ENCODE measurements at places on chromosomes 2 and 18.

GRCh38 chr2:1047485-1047884, 96.8 kb downstream of the SNTG2 start:
- DNase-seq: no peak

DNA sequence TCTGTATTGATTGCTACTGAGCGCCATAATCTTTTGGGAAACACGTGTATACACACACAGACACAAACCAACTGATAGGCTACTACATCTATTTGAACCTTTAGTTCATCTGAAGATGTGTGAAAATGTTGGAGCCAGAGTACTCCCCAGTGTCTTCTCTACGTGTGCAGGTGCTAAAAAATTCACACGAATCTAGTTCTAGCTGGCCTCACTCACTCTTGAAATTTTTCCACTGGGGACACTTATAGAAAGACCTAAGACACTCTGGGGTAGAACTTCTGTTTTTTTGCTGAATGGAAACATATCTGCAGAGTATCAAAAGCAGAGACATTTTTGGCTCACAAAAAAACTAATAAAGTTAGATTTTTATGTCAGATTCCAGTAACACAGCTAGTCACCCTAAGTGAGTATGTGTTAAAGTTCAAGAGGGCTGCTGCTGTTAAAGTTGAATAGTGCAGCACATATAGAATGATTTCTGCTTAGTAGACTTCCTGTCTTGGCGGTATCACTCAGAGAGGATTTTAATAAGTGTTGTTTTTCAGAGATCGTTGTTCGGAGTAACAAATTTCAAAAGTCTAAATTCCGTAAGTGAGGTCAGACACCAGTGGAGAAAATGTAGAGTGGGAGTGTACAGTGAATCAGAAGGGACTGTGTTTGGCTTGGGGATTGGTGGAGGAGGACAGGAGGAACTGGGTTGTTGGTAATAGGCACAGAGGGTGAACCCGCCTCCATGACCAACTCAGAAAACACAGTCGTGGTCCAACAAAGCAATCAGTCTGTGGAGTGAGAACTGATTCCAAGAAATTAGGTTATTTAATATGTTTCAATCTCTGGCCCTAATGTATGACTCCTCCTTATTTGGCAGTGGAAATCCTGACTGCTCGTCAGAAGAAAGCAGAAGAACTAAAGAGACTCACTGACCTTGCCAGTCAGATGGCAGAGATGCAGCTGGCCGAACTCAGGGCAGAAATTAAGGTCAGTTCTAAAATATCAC, 43.1 kb downstream of the KCTD18 start:
- DNase-seq: no peak

GRCh38 chr18:48217258-48218250, 191.6 kb downstream of the ZBTB7C start:
- DNase-seq: no peak

DNA sequence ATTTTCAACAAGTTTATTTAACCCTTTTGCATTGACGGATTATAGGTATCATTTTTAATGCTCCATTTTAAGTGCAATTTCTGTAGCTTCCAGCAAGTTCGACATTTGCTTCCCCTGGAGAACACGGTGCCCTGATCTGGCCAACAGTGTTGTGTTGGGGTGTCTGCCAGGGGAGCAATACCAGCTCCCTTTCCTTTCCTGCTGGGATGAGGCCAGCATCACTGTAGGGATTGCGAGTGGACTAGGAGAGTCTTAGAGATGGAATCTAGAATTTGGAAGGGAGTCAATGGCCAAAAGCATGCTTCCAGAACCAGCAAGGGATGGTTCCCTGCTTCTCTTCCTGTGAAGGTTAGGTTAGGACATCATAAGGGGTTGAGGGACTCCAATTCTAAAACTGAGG, 135.2 kb downstream of the RTN4 start:
- DNase-seq: no peak

DNA sequence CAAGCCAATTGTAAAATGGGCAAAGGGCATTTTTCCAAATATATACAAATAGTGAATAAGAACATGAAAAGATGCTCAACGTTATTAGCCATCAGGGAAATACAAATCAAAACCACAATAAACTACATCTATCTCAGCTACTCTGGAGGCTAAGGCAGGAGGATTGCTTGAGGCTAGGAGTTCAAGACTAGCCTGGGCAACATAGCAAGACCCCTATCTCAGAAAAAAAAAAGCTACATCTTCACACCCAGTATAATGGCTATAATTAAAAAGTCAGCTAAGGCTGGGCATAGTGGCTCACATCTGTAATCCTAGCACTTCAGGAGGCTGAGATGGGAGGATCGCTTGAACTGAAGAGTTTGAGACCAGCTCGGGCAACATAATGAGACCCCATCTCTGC, 12.6 kb upstream of the NCL start:
- DNase-seq: no peak

- DNase-seq: no peak
Observed at GRCh38 chr2:46943881-46944798, 28.5 kb upstream of the MCFD2 start.

GRCh38 chr2:186977433-186978045, 128.6 kb upstream of the ZSWIM2 start:
- DNase-seq: no peak

DNA sequence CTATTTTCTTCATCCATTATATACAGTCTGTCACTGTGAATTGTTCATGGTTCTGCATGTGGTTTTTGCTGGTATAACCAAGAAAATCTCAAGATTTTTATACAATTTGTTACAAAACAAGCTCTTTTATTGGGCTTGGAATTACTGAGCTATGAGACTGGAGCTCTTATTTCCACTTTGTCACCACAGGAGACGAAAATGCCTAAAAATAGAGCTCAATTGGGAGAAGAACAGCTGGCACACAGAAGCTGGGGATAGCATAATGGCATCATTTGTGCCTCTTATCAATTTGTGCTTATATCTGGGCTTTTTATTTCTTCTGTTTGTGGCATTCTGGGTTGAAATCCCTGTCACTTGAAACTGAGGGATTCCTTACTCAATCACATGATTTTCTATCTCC, 219.1 kb downstream of the CALCRL start:
- DNase-seq: no peak

DNA sequence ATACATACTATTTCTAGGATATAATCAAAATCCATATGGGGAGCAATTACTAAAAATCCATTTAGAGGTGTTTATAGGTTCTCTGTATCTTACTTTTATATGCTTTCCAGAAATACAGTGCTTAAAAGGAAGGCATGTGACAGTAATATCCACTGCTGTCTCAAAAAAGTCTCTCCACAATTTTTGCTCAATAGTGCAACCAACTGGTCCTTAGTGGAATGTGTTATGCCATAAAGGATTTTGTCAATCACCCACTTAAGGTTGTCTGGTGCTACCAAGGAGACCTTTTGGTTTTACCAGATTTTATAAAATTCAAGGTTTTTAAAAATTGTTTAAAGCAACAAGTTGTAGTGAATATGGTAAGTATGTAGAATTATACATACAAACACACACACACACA, 328.5 kb upstream of the DSEL start:
- DNase-seq: no peak

- DNase-seq: no peak
Observed at GRCh38 chr2:122565364-122565763, 809.9 kb downstream of the TSN start.

GRCh38 chr2:111005307-111005706, 115.4 kb upstream of the BCL2L11 start:
- no peak for DNase-seq

- peak; percentile 73 for DNase-seq
Observed at GRCh38 chr18:23998820-23999219, 15.7 kb upstream of the TTC39C start.

DNA sequence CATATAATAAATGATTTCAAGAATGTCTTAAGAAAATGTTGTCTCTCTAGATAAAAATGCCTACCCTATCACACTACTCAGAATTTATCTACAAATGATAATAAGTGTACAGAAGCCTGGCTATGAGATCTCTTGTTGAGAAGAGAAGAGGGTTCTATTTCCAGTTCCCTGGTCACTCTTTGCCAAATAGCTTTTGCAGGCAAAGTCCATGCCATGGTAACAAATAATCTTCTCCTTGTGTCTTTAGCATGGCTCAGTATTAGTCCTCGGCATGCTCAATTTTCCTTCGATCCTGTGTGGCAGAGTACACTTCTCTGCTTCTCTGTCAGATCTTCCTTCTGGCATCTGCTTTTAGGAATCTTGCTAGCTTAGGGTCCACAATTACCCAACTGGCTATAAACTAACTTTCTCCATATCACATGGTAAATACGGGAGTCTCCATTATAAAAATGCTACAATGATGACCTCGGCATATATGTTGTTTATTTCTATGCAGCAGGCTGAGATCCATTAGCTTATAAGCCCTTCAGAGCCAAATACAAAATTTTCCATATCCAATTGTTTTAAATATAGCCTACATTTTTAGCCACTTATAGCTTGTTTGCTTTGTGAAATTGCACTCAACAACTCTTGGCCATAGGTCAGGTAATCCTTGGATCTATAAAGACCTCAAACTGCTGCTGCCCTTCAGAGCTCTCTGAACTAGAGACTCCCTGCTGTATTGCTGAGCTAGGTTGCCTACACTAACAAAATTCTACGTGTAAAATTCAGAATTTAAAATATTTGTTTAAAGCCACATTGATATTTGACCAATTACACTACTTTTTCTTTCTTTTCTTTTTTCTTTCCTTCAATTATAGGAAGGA, 157.5 kb downstream of the FSIP2 start:
- DNase-seq: no peak

DNA sequence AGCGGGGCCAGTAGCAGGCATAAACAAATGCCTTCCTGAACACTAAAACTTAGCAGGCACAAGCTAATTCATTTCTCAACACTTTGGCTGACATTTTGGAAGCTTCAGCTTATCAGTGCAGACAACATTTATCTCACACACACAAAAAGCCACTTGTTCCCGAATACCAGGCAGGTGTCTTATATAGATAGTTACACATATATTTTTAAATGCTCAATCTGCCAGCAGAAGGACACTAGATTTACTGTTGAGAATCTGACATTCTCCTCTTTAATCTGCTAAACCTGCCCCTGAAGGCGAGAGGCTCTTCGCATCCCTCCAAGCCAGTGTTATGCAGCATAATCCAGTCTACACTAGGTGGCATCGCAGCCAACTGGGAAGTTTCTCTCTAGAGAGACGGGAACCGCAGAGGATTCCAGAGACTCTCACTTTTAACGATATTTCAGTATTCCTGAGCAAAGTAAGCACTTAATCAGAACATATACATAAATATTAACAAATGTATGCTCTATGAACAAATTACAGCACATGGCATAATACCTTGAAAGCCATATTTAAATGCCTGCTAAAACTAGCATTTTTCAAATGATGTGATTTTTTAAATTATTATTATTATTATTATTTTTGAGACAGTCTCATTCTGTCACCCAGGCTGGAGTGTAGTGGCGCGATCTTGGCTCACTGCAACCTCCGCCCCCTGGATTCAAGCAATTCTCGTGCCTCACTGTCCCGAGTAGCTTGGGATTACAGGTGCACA, 90.2 kb upstream of the SCG2 start:
- no peak for DNase-seq

DNA sequence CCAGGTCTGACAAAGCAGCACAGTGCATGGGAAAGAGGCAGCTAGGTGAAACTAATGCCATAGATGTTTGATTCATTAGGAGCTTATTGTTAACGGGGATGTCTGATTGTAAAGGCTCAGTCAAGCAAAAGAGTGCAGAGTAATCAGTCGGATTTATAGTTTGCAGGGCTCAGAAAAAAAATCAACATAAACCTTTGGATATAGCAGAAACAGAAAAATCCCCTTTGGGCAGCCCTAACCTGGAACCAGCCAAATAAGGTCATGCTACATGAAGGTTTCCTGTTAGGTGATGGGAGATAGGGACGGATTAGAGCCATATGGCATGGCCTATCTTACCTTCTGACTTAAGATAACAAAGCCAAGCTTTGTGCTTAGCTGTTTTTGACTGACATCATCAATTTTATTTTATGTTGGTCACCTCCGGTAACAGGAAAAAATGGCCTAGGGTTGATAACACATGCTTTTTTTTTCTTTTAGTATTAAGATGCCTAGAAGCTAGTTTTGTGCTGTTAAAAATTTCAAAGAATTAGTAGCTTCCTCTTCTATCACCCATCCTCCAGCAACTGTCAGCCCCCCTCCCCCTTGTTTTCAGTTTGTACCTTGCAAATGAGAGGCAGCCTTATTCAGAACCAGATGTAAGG, 60.7 kb upstream of the ZEB2 start:
- DNase-seq: no peak

DNA sequence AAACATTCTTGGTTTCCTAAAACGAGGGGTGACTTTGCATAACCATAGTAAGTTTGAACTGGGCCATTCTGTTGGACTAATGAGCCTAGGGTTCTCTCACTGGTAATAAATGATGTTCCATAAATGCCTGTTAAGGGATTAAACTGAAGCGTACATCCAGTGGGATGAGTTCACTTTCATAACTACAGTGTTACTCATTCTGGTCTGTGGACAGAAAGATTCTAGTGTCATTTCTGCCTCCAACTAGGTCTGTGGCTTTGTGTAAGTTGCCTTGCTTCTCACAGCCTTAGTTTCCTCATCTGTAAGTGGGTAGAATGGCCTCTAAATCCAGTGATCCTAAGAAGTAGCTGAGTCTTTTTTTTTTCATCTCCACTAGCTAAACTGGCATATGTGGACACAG, 1860.6 kb upstream of the PIK3C3 start:
- no peak for DNase-seq

DNA sequence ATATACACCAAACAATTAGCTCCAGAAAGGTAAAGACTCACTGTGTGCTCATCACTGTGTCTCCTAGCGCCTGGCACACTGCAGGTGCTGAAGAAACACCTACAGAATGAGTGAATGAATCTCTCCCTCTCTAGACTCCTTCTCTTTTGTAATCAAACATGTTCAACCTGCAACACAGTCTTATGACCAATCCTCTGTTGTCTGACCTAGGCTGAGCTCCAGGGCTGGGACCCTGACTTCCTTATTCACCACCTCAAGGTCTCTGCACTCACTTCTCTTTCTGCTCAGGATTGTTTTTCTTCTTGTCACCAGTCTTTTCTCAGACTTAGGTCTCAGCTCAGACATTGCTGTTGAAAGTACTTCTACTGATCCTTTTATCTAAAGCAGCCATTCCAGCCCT, 9.8 kb downstream of the CKAP2L start:
- no peak for DNase-seq
